ENCODE measurements at places on chromosomes 1 and 21. TPM values are rescaled to one million over a fixed set of nuclear protein-coding genes. Genes with fewer than 3 reads are reported as not detected.

GRCh38 chr1:66539491-66539890 is 5.5 kb downstream of the SGIP1 start:
- no peaks in the 10 kb centered on the region for H3K4me1 ChIP-seq
- peaks cover 5% of the 10 kb centered on the region for H3K27me3 ChIP-seq
- H3K4me3 ChIP-seq: no peak overlapping the region
- H3K36me3 ChIP-seq: no peaks in the 10 kb centered on the region

Gene HPCAL4
- 2.2 TPM for total RNA-seq

Gene GRHL3
- not detected for total RNA-seq

DNA sequence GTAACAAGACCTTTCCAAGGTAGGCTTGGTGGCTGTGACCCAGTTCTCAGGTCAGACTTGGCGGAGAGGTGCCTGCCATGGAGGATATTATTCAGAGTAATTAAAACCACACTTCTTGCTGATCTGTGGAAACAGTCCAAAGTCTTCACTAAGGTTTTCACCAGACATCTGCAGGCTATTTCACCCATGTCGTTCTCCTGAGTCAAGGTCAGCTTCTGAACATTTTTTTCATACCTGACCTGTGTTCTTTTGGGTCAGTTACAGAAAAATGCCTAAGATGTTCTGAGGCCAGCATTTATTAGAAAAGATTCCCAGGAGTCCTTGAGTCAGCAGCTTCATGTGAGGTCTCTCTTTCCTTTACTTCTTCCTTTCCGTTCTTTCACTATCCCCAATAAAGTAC is 54.9 kb downstream of the RGL1 start:
- H3K4me3 ChIP-seq: no peak overlapping the region
- no peaks in the 10 kb centered on the region for H3K4me1 ChIP-seq
- H3K27ac ChIP-seq: no peak overlapping the region

- no peak overlapping the region for H3K4me3 ChIP-seq
- DNase-seq: no peak
- no peak overlapping the region for H3K27ac ChIP-seq
- H3K36me3 ChIP-seq: no peaks in the 10 kb centered on the region
- peaks cover 20% of the 10 kb centered on the region for H3K27me3 ChIP-seq
Measured at GRCh38 chr21:44349847-44350772, 3.3 kb upstream of the TRPM2 start.

Gene ATP6V1G3
- not detected for total RNA-seq

All from activated naive CD8-positive, alpha-beta T cell treated with anti-CD3 and anti-CD28 coated beads for 36 hours (primary cell).